CD8-positive, alpha-beta memory T cell (primary cell): ENCODE measurements at places on chromosomes 12 and 14. TPM values are rescaled to one million over a fixed set of nuclear protein-coding genes. Genes with fewer than 3 reads are reported as not detected.

Gene AQP2
- not detected for total RNA-seq

Gene RAPGEF3
- 0.95 TPM for total RNA-seq

Gene HCAR2
- total RNA-seq: not detected

Gene RNF212B
- not detected for total RNA-seq

DNA sequence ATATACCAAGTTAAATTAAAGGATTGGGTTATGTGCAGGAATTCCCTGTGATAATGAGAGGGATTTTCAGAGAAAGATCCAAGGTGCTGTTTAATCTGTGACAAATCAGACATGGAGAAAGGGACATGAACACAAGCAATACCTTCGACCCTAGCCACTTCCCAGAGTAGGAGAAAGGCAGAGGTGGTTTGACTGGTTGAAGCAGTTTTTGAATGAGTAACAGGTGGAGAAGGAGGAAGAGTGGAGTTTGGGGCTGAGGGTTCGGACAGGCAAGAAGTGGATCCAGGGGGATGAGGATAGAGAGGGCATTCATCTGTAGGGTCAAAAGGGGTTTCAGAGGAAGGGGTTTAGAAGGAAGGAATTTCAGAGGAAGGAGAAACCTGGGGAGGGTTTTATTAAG, 27.4 kb upstream of the A2M start:
- no peak for DNase-seq

- DNase-seq: no peak
Observed at GRCh38 chr14:85482552-85482951, 47.4 kb upstream of the FLRT2 start.
